ENCODE measurements at places on chromosomes 7 and 10.
A peak's percentile ranks its signal among the peaks of the same experiment; 100 is the strongest.

DNA sequence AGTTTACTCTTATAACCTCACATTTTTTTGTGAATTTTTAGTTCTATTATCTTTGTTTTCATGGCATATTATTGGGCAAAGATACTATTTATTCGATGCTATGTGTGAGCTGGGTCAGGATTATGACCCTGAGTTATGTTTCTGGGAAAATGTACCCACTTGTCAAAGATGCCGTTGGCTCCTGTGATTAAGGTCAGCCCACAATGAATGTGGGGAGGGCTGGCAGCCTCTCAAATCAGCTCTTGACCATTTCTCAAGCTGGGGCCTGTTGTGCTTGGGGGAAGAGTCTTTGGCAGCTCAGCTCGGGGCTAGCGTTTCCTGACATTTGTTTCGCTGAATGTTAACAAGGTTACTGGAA is 97.5 kb downstream of the TCF7L2 start:
- H3K27me3 ChIP-seq = peaks cover 12% of the 10 kb centered on the region
- H3K4me3 ChIP-seq = no peak overlapping the region
- no peak for DNase-seq
- peaks cover 2% of the 10 kb centered on the region for H3K36me3 ChIP-seq

DNA sequence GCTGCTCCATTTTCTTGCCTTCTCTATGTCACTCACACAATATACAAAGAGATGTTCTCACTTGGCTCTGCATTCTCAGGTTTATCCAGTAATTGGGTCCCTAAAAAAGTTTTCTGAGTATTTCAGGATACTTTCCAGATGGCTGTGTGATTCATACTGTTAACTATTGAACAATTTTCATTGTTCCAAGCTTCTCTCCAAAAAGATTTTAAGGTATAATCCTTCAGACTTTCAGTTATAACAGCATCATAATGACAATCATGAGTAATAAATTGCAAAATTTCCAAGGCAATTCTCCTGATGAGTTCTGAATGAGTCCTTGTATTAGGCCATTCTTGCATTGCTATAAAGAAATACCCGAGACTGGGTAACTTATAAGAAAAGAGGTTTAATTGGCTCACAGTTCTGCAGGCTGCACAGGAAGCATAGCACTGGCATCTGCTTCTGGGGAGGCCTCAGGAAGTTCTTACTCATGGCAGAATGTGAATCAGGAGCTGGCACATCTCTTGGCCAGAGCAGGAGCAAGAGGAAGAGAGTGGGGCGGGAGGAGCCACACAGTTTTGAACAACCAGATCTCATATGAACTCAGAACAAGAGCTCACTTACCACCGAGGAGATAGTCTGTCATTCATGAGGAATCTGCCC is 148.1 kb downstream of the SLC16A9 start:
- H3K4me1 ChIP-seq = no peaks in the 10 kb centered on the region
- no peaks in the 10 kb centered on the region for H3K36me3 ChIP-seq
- no peak overlapping the region for H3K27ac ChIP-seq
- DNase-seq = no peak

- H3K36me3 ChIP-seq = peaks cover 43% of the 10 kb centered on the region
- H3K4me3 ChIP-seq = no peak overlapping the region
- no peaks in the 10 kb centered on the region for H3K27me3 ChIP-seq
These were observed 15.4 kb downstream of the PAXIP1 start for GRCh38 chr7:154987571-154987970.

GRCh38 chr7:117237646-117238045 is 85.2 kb downstream of the WNT2 start:
- peaks cover 9% of the 10 kb centered on the region for H3K27me3 ChIP-seq
- no peak overlapping the region for H3K4me3 ChIP-seq
- DNase-seq = no peak
- H3K27ac ChIP-seq = no peak overlapping the region
- no peaks in the 10 kb centered on the region for H3K36me3 ChIP-seq

GRCh38 chr7:36659172-36659516 is 65.2 kb downstream of the AOAH start:
- H3K4me1 ChIP-seq = peaks cover 21% of the 10 kb centered on the region
- no peak overlapping the region for H3K27ac ChIP-seq
- no peaks in the 10 kb centered on the region for H3K36me3 ChIP-seq
- H3K4me3 ChIP-seq = no peak overlapping the region
- H3K27me3 ChIP-seq = no peaks in the 10 kb centered on the region
- DNase-seq = no peak

GRCh38 chr10:61970182-61971002 is 68.9 kb downstream of the ARID5B start:
- no peak overlapping the region for H3K4me3 ChIP-seq
- no peak for DNase-seq
- H3K4me1 ChIP-seq = peaks cover 74% of the 10 kb centered on the region

DNA sequence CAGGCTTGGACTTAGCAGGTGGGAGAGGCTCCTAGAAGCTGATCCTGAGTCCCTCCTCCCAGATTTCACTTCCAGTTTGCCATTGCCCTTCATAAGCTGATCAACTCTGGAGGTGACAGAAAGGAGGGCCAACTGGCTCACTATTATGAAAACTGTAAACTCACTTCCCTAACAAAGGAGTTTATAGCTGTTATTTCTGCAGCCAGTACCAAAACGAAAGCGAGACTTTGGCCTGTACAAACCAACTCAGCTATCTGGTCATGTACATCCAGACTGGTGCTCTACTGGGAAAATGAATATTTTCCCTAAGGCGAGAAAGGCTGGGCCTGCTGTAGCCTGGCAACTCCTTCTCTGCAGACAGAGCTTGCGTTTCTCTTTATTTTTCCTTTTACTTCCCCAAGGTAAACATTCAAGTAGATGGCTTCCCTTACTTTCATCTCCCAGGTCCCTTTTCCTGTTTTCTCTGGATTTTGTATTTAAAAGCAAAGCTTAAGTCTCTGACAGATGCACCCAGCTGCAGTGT is 54.7 kb downstream of the GALNT17 start:
- no peaks in the 10 kb centered on the region for H3K4me1 ChIP-seq
- no peaks in the 10 kb centered on the region for H3K36me3 ChIP-seq
- DNase-seq = no peak
- H3K27me3 ChIP-seq = no peaks in the 10 kb centered on the region
- no peak overlapping the region for H3K4me3 ChIP-seq

DNA sequence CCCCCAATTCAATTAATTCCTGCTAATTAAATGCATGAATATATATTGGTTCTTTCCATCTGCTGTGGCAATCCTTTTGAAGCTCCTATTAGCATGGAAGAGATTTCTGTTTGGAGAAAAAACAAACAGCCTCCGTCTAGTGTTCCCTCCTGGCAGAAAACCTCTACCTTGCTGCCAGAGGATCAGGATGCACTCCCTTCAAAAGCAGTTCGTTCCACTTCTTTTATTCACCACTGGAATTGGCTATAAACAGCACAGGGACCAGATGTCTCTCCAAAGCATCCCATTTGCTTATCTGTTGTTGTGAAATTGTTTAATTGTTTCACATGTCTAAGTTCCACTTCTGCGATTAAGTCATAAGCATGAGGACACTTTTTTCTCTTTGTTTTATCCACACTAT is 77.8 kb upstream of the PTN start:
- H3K4me3 ChIP-seq = no peak overlapping the region
- no peaks in the 10 kb centered on the region for H3K4me1 ChIP-seq
- no peaks in the 10 kb centered on the region for H3K36me3 ChIP-seq
- no peak for DNase-seq
- no peak overlapping the region for H3K27ac ChIP-seq

DNA sequence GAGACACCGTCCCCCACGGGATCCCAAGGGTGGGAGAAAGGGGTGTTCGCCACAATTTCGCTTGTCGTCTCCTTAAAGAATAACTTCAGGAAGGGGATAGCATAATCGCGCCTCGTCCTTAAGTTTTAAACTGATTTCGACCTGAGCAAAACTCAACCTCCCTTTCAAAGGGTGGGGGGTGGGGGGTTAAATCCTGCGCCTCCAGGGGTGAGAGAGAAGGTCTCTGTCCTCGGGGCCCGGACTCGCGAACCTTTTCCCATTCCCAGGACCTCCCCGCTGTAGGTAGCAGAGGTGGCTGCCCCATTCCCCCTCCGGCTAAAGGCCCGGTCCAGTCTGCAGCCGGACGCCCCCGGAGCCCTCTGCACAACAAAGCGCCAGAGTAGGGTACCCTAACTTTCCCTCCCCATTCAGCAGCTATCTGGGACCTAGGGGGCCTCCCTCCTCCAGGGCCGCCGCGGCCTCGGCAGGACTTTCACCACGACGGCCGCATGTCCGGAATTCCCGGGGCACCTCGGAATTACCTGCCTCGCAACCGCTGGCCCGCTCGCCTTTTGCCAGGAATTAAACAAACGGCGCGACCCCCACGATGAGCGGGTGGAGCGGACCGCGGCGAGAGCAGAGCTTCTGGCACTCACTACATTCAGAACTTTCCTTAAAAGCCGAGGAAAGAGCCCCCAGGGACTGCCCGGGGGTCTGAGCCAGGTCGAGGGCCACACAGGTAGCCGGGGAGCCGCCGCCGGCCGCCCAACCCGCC is 1.7 kb downstream of the CDK6 start:
- DNase-seq = no peak
- H3K27me3 ChIP-seq = peaks cover 6% of the 10 kb centered on the region
- peak overlapping the region; percentile 92 for H3K4me3 ChIP-seq
- peak overlapping the region; percentile 98 for H3K27ac ChIP-seq
- H3K36me3 ChIP-seq = peaks cover 47% of the 10 kb centered on the region
